ENCODE measurements at places on chromosomes 1 and 21.

- DNase-seq, result no peak
Measured at GRCh38 chr1:15943992-15944307, 32.0 kb downstream of the ZBTB17 start.

DNA sequence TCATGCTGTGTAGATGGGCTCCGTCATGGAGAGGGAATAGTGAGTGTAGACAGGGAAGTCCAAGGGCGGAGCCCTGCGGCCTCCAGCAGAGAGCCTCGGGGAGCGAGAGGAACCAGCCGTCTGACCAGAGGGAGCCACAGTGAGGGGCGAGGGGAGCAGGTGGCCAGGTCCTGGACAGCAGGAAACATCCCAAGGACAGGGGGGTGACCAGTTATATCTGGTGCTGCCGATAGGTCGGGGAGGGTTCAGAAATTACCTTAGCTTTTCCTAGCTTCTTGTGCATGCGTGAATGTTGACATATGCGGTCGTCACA lies 46.5 kb downstream of the TRAPPC10 start:
- DNase-seq, result no peak

DNA sequence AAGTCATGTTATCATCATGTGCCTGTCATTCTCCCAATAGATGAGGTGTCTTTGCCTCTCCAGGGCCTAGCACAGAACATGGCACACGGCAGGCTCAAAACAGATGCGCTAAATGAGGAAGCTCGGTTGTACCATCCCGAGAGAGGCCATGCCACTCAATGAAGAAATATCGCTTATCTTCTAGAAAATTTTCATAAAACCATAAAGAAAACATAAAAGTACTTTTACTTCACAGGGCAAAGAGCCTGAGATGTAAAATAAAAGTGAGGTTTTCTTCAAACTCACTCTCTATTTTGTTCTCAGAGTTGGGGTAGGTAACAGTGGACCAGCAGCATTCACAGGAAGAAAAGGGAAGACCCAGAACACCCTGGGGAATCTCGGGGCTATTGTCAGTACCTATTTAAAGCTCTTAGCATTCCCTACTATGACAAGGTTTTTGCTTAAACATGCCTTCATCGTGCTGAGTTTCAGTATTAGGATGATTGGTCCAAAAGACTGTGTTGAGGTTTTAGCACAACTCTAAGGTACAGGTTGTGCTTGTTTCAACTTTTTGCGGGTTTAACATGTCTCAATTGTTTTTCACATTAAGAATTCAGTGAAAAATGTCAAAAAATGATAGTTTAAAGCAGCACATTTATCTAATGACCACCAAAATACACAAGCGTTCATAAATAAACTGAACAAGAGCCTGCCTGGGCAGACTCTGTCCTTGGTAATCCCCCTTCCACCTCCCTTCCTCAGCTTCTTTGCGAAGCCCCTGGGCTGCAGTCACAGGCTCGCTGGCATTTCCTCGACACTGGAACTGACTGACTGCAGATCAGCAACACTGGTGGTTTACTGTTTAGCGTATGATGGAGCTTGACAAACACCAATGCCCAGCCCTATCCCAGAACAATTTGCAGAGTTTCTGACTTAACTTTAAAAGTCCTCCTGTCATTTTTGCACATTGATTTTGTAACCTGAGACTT lies 55.6 kb downstream of the COQ8A start:
- DNase-seq, result no peak

DNA sequence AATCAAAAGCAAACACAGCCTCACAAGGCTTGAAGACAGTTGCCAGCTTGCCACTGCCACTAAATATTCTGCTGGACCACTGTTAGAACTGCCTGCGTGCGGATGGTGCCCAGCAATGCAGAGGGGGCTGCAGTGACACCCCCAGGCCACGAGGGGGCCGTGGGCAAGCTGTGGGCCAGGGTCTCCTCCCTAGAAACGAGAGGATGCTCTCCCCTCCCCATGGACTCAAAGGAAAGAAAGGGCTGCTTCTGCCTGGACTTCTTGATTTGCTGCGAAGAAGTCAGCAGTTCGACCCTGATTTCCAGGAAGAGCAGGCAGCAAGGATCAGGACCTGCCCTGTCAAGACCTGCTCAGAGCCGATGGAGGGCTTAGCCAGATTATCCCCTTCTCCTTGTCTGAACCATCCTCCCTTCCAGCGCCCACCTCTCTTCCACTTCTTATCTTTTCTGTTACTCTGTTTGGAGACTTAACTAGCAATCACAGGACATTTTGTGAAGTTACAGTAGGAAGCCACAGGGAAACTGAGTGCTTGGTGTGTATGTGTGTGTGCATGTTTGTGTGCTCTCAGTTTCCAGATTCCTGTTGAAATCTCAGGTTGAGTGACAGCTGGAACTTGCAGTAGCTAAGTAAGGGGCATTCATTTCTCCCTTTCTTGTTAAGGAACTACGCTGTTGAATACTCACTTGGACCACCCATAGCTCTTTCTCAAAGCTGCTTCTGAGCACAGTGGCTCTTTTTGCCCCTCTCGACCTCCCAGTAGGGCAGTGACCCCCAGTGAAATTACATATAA lies 2.7 kb downstream of the MAN1C1 start:
- no peak for DNase-seq

DNA sequence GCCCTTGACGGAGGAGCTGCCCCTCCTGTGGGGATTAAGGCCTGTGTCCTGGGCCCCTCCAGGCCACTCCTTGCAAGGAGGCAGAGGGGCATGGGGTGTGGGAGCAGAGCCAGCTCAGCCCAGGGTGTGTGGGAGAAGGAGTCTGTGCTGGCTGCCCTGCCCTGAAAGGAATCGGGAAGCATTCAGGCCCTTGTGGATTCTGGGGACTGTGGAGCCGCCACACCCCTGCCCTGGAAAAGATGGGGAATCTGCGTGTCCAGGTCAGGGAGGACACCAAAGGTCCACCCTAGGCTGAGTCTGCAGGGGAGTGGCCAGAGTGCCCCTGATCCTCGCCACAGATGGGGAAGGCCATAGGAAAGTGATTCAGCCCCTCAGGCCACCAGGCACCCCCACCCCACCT lies 16.5 kb upstream of the PRDM16 start:
- DNase-seq, result no peak

GRCh38 chr1:147570907-147571306 lies 29.6 kb downstream of the BCL9 start:
- no peak for DNase-seq

GRCh38 chr1:201709564-201710295 lies 119.2 kb upstream of the IPO9 start:
- no peak for DNase-seq

GRCh38 chr1:242030071-242030470 lies 31.2 kb upstream of the MAP1LC3C start:
- no peak for DNase-seq

- no peak for DNase-seq
Measured at GRCh38 chr1:150065184-150065871, 2.2 kb upstream of the VPS45 start.

DNA sequence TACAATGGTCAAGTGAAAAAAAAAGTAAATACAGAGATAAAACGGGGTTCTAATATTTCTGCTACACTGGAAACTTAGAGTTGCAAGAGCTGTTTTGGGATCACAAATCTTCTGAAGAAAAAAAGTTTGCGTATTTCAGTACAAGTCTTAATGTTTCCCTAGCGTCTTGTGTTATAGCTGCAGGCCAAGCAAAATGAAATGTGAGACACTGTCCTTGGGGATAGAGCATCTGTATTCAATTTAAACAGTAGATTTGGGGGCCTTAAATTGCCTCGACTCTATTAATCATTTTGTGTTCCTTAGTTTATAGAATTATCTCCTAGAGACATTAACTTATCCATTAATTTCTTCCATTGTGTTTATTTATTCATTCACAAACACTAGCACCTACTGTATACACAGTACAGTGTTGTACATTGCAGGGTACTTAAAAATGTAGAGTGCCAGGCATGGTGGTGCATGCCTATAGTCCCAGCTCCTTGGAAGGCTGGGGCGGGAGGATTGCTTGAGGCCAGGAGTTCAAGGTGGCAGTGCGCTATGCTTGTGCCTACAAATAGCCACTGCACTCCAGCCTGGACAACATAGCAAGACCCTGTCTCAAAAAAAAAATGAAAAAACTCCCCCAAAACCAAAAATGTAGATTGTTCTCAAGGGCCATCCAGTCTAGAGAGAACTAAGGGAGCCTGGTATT lies 7.9 kb downstream of the DISC1 start:
- no peak for DNase-seq

DNA sequence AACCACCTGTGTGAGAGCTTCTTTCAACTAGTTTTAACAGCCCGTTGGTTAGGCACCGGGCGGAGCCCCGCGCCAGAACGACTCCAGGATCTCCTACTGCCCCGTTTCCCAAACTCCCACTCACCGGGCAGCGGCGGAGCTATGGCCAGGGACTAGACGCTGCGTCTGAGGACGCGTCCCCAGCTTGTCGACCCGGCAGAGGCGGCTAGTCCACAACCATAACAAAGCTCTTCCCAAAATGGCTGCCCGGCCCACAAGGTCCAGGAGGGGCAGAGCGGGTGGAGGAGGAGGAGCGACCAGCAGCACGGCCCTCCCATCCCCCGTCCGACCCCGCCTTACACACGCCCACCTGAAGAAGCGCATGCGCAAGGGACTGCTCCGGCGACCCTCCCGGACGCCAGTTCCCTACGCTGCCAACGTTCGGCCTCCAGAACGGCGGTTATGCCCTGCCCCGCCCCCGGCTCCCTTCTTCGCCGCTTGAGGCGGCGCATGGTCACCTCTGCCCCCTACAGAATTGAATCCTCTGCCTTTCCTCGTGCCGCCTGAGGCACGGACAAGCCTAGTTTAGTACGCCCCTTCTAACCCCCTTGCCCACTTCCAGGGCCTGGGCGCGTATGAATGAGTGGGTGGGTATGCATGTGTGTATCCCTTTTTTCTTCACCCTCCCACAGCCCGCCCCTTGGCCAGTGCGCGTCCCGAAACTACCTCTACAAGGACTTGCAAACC lies at the start of gene GPBP1L1:
GPBP1L1 (minus strand) TSS at position 246 of the 726 bp plus-strand sequence. CDS start 27,446 bp downstream, outside the sequence.
- DNase-seq, result peak; percentile 96

GRCh38 chr1:51519865-51520699 lies 1.0 kb upstream of the EPS15 start:
- DNase-seq, result peak; percentile 18

DNA sequence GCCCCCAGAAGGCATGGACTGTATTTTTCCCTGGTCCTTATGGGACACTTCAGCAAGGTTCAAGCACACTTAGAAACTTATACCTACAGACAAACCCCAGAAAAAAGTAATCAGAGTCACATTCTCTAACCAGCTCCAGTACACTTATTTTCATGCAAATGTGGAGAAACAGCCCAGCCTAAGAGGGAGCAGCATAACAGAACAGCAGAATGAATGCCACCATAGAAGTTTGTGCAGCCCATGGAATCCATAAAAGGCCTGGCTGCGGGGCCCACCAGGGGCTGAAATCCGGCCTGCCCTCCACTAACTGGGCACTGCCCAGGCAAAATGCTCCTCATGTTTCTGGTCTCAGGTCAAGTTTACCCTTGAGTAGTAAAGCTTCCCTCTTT lies 60.4 kb upstream of the ATP1A1 start:
- DNase-seq, result no peak

DNA sequence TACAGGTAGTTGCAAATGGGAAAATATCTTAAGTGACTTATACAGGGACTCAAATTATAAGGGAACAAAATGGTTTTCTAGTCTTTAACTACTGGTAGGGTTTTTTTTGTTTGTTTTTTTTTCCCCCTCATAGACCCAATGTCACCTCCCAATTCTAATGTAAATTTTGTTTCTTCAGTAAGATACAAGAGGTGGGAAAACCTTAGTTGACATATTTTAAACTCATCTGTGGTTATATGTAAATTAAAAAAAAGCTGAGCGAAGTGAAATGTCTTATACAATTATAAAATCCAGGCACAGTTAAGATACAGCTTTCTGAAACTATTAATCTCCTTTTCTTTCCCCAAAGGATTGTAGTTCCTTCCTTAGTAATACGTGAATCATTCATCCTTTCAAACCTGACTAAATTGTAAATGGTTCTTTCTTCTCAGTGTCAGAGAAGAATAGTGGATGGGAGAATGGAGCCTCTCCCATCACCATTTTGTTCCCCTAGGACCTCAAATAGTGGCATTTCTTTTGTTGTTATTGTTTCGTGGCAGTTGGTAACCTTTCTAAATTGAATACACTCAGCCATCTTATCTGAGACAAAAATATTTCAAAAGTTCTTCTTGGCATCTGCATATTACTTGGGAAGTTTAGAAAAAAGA lies 11.2 kb downstream of the TSEN15 start:
- no peak for DNase-seq

GRCh38 chr1:82483146-82483545 lies 682.4 kb downstream of the ADGRL2 start:
- no peak for DNase-seq

DNA sequence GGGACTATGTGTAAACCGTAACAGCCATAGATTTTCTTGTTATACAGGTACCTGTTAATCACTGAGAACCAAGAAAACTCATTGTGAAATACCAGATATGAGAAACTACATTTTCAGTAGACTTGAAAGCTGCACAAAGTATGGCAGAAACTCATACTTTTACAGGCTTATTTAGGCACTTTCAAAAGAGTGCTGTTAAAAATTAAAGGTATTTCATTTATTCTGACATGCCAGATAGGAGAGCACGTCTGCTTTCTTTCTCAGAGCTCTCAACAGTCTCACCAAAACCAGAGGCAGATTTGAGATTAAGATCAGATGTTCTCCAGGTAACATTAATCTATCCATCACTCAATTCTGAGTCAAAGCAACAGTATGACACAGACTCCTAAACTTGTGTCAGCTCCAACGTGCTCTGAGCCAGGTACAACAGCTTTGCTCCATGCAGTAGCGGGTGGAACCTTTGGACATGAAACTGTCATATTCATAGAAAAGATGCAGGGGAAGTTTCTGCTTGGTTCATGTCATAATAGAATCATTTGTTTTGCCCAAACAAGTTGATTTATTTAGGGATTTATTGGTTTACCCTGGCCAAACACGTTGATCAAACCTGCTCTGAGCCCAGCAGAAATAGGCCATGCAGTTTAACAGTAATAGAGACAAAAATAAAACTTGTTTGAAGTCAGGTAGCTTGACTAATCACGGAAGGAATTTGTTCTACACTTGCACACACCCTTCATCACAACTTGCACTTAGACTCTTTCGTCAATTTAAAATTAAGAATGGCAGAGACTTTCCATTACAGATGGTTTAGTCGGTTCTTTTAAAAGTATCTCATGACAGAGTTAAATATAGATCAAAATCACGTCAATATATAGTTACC lies 20.8 kb upstream of the TSNAX start:
- DNase-seq, result no peak

Data from AG04450 (cell line).